ENCODE measurements at places on chromosomes 2 and 18.

DNA sequence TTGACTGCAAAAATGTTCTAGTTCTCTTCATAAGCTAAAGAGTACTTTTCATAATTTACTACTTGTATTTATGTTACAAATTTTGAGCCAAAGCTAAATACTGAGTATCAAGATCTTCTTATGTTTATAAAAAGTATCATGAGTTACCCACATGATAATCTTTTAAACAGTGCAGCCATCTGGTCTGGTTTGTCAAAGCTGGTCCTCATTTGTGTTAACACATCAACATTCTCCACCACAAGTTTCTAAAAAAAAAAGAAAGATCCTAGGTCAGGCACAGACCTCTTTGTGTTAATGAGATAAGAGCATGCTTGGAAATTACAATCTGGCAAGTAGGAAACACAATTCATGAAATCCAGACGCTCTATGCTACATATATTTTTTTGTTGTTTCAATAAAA is 75.5 kb upstream of the FRZB start:
- no peak for DNase-seq

- no peak for DNase-seq
Observed at GRCh38 chr2:83282043-83282795, 1176.9 kb downstream of the SUCLG1 start.

DNA sequence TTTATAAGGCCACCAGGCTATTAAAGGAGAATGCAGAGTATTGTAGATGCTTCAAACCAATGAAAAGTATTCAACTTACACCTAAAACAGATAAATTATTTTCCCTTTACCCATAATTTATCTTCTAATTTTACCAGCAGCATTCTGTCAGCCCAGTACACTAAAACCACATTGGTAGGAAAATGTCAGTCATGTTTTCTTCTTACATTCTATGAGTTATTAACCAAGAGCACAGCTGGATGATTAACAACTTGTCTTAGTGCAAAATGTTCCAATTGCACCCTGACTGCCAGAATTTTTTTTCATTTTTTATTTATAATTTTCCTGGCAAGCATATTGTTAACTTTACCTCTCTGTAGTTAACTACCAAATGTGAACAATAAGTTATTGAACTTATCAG is 79.0 kb upstream of the WDR75 start:
- no peak for DNase-seq

GRCh38 chr2:228654707-228655106 is 473.2 kb upstream of the SPHKAP start:
- DNase-seq, result no peak

DNA sequence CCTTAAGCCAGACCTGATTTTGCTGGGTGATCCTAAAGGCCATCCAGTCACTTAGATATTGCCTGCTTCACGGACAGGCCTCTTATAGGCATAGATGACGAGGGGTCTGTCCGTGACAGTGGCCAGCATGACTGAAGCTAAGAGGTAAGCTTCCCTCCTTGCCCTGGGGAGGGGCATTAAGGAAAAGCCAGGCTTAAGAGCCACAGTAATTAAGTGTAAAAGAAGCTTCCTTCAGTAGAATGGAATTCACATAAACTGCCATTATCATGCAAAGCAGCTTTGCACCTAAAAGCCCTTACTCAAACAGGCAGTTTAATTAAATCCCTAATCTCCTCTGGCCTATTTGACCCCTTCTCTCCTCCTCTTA is 99.4 kb upstream of the PKDCC start:
- no peak for DNase-seq

GRCh38 chr2:10820562-10820961 is 8.0 kb upstream of the PDIA6 start:
- DNase-seq, result no peak

DNA sequence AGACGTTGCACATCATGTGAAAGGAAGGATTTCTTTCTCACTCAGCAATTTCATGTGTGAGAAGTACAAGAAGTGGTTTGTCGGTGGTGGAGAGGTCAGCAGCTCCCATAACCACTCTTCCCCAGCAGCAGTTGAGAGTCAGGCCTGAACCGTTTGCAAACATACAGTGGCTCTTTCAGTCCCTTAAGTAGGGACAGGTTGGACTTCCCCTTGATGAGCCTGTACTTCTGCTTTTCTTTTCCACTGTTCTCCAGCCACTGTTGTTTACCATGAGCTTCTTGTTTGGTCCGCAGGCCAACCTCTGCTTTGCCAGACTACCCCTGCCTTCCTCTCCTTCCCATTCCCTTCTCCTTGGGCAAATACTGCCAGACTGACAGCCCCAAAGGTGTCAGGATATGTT is 391.3 kb upstream of the CELF4 start:
- DNase-seq, result no peak

- DNase-seq, result no peak
Observed at GRCh38 chr2:105442721-105443120, 43.9 kb upstream of the FHL2 start.

- DNase-seq, result peak; percentile 30
Observed at GRCh38 chr2:15640261-15640711, 48.6 kb downstream of the DDX1 start.

DNA sequence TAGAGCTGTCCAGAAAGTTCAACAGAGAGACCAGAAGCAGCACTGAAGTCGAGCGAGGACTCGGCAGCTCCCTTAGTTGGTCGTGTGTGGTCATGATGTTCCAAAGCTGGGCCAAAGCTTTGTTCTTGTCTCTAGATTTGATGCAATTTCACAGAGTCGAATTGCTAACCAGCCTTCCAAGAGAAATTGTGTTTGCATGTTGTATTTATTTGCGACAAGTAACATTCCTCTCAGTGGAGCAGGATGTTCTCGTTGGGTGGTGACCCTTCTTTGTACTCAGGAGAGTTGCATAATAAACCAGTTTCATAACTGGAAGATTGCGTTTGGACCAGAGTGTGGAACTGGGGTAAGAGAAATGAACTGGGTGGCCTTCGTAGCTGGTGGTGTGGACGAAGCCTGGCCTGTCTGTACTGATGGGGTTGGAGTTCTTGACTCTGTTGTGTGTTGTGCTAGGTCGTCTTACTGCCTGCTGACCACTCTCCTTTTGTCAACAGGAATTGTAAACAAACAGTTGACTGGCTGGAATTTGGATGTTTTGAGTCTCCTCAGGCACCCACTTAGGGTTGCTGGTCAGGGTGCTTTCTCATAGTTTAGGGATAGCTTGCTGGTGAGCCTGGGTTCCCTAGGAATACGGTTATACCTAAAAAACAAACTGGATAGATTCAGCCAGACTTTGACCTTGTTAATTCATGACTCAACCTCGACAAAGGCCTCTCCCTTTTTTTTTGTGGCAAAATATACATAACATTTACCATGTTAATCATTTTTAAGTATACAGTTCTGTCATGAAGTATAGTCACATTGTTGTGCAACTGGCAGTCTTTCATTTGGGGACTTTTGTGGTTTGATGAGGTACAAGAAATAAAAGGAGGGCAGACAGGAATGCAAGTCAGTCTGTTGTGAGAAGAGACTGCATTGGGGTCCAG is 28.9 kb upstream of the TOGARAM2 start:
- DNase-seq, result peak; percentile 21

- DNase-seq, result no peak
Observed at GRCh38 chr2:232519581-232520438, at the start of gene PRSS56. Gene PRSS56 (plus strand): TSS chr2:232520388. CDS start chr2:232520599, 211 bp downstream.

DNA sequence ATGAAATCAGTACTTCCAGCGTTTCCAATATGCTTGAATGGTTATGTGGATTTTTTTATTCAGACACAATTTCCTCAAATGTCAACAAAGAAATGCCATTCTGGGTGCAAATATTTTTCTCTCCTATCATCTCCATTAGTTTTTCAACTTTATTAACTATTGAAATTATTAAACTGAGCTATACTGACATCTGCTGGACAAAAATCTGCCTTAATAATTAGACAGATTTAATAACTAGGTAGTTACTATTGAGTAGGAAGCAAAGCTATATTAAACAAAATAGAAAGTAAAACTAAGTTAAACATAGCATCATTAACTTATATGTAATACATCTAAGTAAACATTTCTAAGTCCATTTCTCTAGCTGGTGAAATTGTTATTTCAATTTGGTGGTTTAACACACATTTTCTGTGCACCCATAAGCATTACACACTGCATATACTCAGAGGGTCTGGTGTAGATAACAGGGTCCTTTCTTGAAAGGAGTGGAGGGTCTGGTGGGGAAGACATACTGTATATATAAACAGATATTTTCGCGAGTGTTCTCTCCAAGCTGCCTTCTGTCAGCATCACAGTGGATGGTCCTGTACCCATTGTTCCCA is 77.0 kb downstream of the LANCL1 start:
- DNase-seq, result no peak

DNA sequence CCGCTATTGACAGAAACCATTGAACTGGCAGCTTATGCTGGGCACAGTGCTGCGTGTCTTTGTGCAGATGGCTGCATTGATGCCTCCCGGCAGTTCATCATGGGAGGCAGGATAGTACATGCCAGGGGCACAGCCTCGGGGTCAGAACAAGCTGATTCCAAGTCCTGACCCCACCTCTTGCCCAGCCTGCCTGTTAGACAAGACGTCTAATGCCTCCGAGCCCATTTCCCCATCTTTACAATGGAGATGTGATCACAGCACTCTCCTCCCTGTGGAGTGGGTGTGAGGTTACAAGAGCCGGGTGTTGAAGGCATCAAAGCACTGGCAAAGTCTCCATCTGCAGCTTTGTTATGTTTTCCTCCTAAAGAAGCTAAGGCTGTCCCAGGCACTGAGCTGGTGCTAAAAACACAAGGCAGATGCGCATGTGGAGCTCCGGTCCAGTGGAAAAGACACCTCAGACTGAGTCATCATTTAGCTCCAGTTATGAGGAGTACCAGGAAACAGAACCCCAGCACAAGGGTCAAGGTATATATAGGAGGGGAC is 125.7 kb upstream of the EPAS1 start:
- DNase-seq, result no peak

DNA sequence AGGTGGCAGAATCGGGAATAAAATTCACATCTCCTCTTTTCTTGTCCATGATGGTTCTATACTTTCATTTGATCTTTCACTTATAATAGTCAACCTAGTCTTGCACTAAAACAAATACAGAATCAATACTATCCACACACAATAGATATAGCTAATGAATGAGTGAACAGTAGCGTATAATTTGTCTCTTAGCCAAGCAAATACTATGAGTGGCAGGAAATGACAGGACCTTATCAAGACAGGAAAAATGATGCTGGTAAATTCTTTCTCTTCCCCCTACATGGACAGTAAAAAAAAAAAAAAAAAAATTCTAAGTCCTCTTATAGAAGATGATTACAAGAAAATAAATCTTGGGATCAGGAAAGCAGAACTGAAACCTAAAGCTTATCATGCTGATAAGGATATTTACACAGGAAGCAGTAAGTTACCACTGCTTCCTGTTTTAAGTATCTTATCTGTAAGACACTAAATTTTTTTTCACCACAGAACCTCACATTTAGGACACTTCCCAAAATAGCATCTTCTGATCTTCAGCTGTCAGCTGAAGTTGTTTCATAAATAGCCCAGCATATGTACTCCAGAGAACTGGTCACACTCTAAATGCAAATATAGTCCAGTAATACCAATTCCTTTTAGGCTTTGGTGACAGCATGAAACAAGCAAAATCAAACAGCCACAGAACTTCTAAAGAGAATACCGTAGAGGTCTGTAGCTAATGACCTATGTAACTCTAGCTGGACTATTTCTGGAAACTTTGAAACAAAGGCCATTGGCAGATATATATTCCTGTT is 27.0 kb downstream of the IRS1 start:
- DNase-seq, result peak; percentile 84

- DNase-seq, result no peak
Observed at GRCh38 chr2:72139471-72139873, 8.2 kb downstream of the CYP26B1 start.

- DNase-seq, result no peak
Observed at GRCh38 chr18:305003-305501, 37.2 kb upstream of the THOC1 start.

- DNase-seq, result no peak
Observed at GRCh38 chr2:42008241-42008921, 39.4 kb upstream of the PKDCC start.

DNA sequence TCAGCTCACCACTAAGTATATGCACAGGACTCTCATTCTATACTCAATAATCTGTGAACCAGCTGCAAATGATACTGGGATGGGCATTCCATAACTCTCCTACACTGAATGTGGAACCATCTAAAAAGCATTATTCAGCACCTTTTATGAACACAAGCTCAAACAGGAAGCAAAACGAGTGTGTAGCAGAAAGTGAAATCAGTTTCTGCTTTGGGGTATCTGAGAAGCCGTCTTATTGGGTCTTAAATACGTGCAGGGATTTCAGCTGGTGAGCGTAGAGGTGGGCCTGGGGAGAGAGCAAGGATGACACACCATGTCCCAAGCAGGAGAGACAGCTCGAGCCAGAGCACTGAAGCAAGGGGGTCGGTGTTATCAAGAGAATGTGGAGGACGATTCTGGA is 120.0 kb upstream of the TTN start:
- DNase-seq, result no peak

GRCh38 chr2:97770445-97770844 is 57.1 kb downstream of the ZAP70 start:
- no peak for DNase-seq

DNA sequence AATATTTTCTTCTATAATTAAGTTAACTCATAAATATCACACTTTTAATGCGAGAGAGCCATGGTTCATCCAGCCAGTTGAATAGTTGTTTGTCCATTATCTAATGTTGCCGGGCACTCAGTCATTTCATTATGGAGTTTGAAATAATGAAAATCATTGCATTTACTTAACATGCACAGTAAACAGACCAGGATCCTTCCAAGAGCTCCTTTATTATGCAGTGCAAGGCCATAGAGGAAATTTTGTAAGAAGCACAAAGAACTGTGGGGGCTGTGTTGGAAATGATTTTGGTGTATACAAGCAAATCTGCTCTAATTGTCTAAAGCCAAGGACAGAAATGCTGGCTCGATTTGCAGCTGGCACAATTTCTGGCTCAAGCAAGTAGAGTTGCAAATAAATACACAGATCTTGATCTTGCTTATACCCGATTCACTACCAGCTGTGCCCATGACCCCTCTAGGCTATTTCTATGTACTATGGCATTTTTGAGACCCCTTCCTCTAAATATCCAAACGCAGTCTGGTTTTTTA is 400.3 kb upstream of the HNRNPA3 start:
- DNase-seq, result no peak

- DNase-seq, result no peak
Observed at GRCh38 chr18:30748541-30748940, 294.0 kb downstream of the DSC3 start.

GRCh38 chr2:111062417-111062816 is 58.3 kb upstream of the BCL2L11 start:
- no peak for DNase-seq
